ENCODE measurements at places on chromosomes 5 and 9.
A peak's percentile ranks its signal among the peaks of the same experiment; 100 is the strongest.

DNA sequence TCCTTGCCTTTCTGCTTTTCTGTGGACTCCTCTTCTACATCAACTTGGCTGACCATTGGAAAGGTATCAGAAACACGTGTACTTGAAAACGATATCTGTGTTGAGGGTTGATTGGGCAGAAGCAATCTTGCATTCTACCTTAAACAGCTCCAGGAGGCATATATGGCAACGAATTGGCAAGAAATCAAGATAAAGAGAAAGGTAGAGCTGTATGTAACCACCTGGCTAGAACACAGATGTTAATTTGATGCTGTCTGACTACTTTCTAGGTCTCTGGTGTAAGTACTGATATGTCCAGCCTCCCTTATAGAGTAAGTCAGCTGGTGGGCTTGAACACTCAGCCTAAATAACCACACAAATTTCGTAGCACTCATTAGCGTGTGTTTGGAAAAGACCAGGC, 1.3 kb downstream of the MAN1B1 start:
- no peak for DNase-seq

- no peak for DNase-seq
Measured at GRCh38 chr5:100757618-100758017, 145.5 kb downstream of the ST8SIA4 start.

DNA sequence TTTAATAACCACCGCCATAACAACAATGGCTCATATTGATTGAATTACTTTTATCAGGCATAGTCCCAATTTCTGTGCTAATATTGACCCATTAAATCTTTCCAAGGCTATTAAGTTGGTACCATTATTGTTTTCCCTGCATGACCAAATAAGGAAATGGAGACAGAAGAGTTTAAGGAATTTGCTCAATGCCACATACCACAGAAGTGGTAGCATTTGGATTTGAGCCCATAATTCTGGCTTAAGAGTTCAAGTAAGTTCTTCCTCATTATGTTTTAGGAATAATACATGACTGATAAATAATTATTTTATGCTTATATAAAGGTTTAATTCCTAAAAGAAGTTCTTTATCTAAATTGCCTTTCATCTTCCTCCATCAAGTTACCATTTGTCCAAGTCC, 43.4 kb upstream of the HAPLN1 start:
- DNase-seq: no peak

DNA sequence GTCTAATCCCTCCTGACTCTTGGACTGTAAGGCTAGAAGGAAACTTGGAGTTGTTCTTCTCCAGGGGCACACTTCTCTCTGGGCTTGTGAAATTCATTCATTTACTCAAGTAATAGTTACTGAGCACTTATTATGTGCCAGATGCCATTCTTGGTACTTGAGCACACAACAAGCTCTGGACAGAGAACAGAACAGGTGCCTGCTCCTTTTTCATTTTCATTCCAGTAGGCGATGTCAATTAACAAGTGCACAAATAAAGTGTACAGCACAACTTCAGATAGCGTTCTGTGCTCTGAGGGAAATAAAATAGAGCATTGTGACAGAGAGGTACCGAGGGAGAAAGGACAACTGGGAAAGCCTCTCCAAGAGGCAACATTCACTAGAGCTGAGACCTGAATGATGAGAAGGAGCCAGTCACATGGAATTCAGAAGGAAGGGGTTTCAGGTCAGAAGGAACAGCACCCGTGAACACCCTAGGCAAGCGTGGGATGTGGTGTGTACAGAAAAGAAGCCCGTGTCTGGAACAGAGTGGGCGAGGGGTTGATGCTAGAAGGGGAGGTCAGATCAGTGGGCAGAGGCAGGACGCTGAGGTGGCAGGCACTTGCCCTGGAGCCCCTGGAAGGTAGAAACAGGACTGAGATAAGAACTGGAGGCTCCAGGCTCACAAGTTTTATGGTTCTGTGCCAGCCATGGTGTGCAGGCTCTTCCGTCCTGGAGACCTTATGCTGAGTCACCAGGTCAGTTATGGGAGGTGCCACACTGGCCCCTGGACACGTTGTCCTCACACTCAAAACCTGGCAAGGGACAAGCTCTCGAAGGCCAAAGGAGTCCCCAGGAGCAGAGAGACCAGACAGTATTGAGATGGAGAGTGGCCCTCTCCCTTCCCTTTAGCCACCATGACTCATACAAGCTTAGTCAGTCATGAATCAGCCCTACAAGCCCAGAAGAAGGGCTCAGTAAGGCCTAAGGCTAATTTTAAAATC, 7.2 kb upstream of the ABLIM3 start:
- no peak for DNase-seq

- no peak for DNase-seq
Measured at GRCh38 chr5:40442346-40442745, 237.4 kb upstream of the PTGER4 start.

DNA sequence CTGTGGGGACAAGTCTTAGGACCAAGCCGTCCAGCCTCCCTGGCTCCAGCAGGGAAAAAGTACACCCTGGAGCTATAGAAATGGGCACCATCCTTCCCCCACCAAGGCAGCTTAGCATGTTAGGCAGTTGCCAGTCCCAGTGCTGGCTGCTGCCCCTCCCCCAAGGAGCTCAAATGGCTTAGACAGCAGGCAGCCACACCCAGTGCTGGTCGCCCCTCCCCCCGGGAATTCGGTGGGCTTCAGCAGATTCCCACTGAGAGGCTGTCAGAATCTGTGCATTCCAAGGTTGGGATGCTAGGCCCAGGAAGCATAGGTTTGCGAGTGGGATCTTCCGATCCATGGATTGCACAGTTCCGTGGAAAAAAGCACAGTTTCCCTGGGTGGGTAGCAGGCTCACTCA, 105.2 kb upstream of the ITGA1 start:
- DNase-seq: no peak

- no peak for DNase-seq
Measured at GRCh38 chr9:101628173-101628572, 33.4 kb upstream of the PPP3R2 start.

DNA sequence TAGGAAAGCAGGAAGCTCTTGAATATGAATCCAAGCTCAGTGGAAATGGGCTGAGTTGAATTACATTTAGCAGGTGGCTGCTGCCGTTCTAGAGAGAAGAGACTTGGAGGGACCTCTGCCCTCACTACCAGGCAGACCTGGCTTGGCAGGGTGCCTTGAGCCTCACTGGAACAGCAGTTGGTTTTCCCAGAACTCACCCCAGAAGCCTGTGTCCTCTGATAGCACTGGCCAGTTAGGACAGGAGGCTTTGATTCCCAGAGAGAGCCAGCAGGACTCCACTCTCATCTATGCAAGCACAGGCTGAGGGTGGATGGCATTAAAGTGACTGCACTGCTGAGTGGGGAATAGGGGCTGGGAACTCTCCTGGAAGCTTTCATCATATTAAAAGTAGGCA, 54.8 kb downstream of the PWWP2A start:
- no peak for DNase-seq

GRCh38 chr9:120778758-120779157, 14.5 kb downstream of the FBXW2 start:
- DNase-seq: no peak

- no peak for DNase-seq
Measured at GRCh38 chr5:58543723-58544122, 39.2 kb upstream of the RAB3C start.

- DNase-seq: peak; percentile 69
Measured at GRCh38 chr5:178323961-178324360, 91.4 kb upstream of the PHYKPL start.

GRCh38 chr5:56900858-56901578, 8.4 kb upstream of the SETD9 start:
- DNase-seq: peak; percentile 24

DNA sequence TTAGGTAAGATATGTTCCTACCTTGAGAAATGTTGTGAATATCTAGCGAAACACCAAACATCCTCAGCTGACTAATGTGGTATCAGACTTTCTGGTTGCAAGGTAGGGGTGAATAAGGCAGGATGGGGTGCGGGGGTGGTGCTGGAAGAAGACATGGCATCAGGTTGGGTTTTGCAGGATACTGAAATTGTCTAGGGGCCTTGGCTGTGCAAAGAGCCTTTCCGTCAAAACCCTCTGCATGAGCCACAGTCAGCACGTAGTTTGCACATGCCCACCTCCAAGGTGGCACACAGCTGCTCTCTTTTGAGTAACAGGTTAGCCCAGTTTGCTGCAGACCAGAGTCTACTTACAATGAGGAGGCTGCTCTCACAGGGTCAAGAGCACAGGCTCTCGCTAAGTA, 42.0 kb downstream of the SFXN1 start:
- DNase-seq: no peak

GRCh38 chr5:135942202-135942771, 12.5 kb downstream of the LECT2 start:
- no peak for DNase-seq

GRCh38 chr5:122508623-122509022, 196.6 kb downstream of the SNCAIP start:
- DNase-seq: no peak

DNA sequence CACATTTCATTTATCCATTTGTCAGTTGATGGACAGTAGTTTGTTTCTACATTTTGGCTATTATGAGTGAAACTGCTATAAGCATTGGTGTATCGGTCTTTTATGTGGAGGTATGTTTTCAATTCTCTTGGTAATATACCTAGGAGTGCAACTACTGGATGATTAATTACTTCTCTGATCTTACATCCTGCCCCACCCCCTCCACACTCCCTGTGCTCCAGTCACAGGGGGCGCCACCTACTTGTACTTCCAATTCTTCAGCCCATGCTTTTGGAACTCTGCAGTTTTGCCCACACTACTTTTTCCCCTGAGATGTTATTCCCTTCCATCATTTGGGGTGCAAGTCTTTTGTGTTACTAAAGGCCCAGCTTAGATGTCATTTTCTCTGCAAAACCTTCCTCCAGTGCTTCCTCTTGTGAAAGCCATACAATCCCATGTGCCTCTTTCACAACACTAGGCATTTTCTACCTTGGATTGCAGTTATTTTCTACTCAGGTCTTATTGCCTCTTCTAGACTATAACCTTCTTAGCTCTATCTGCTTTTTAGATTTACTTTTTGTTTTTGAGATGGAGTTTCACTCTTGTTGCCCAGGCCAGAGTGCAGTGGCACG, 42.1 kb downstream of the SEC61B start:
- no peak for DNase-seq

DNA sequence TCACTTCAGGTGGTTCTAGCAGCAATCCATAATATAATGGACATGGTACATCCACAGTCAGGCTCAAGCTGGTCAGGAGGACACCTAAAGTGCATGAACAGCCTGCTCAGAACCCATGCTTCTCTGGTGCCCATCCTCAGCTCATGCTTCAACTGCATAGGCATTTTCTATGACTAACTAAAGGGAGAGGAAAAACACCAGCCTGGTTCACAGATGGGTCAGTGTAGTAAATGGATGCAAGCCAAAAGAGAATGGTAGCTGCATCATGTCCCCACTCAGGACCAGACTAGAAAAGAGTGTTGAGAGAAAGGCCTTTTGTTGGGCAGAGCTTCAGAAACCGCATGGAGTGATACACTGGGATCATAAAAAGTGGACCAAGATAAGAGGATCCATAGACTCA, 556.6 kb downstream of the TLE1 start:
- DNase-seq: no peak

GRCh38 chr5:137496919-137497318, 2.2 kb downstream of the SPOCK1 start:
- DNase-seq: no peak

- DNase-seq: no peak
Measured at GRCh38 chr9:81575956-81576355, 113.4 kb downstream of the TLE1 start.

GRCh38 chr5:91306497-91306896, 76.6 kb downstream of the ARRDC3 start:
- DNase-seq: no peak

- no peak for DNase-seq
Measured at GRCh38 chr9:133580419-133580738, 28.8 kb downstream of the FAM163B start.

DNA sequence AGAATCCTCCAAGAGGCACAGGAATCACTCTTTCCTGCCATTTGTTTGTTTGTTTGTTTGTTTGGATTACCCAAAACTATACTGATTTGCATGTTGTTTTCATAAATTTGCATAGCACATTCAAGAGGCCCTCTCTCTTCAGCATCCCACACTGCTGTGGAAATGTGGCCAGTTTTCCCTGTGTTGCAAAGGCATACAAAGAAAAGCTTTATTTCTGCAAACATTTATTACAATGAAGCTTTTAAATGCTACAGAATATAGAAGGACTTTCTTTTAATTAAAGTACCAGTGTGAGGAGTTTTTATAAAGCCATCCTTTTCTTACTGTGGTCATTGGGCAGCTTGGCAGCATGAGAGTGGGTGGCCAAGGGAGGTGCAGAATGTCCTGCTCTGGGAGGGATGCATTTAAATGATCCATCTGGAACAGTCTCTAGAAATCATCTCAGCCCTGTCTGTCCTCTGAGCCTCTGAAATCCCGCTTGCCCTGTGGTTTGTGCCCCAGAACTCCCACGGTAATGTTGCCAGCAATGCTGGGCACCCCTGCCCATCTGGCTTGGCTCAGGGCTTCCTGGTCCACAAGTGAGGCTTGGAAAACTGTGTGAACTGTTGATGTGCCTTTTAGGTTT, 356.8 kb upstream of the KIF2A start:
- DNase-seq: peak; percentile 48

GRCh38 chr5:180394031-180394636, 41.0 kb upstream of the GFPT2 start:
- DNase-seq: no peak

GRCh38 chr9:16434526-16434925, 435.9 kb downstream of the BNC2 start:
- DNase-seq: no peak

DNA sequence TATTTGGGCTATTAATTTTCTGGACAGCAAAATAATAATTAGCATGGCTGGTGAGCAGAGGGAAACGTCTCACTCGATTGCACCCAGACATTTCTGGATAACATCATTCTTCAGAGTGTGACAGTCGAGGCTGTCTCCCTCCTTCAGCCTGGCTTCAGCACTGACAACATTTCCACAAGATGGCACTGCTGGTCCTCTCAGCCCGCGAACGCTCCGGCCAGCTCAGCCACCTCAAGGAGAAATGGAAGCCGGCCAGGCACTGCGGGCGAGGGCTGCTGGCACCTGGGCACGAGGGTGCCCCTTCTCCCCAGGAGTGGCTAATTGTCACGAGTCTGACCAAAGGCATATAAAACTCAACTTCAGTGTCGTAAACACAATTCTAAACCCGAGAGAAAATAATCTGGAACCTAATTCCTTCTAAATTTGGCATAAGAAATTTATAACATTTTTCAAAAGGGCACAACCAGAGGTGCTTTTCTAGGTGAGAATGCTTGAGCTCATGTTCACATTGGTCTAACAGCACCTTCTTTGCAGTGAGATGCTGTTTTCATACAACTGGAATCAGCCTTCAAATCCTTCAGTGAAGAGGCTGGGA, 65.9 kb downstream of the DAP start:
- DNase-seq: peak; percentile 78

DNA sequence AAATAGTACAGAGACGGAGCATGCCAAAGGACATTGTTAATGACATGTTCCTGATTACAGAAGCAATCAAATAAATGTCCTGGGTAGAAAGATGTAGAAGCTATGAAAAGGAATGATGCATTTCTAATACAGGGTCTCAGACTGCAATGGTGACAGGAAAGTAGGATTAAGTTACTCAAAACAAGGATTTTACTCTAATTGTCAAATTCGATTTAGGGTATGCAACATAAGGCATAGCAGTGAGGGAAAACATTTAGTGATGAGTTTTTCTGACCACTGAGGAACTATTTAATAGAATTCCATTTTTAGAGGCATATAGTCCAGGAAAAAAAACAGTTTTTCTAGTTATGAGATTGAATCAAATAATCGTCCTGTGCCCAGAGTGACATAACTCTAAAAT, 715.1 kb upstream of the ACO1 start:
- DNase-seq: no peak
